ENCODE measurements at places on chromosomes 6 and 20.
A peak's percentile ranks its signal among the peaks of the same experiment; 100 is the strongest.

GRCh38 chr6:43944908-43945767 is 175.1 kb downstream of the VEGFA start:
- DNase-seq, result no peak

- DNase-seq, result peak; percentile 70
Observed at GRCh38 chr20:7285918-7286556, 518.6 kb downstream of the BMP2 start.

GRCh38 chr6:140230282-140230681 is 855.8 kb upstream of the CITED2 start:
- DNase-seq, result no peak

- no peak for DNase-seq
Observed at GRCh38 chr6:33173535-33174180, 18.6 kb downstream of the COL11A2 start.

GRCh38 chr6:32188381-32189068 is 1.5 kb downstream of the PBX2 start:
- no peak for DNase-seq

- no peak for DNase-seq
Observed at GRCh38 chr6:35230498-35230897, 16.7 kb downstream of the SCUBE3 start.

All from GM03348 (cell line).